ENCODE measurements at places on chromosomes 2 and 18. TPM values are rescaled to one million over a fixed set of nuclear protein-coding genes. Genes with fewer than 3 reads are reported as not detected.

KCNE4 gene
- total RNA-seq = under 0.01 TPM

ALPI gene
- not detected for total RNA-seq

RPL37A gene
- total RNA-seq = 1,276 TPM

MEIS1 gene
- 4.9 TPM for total RNA-seq

WNT10A gene
- 1.5 TPM for total RNA-seq

CKAP2L gene
- total RNA-seq = 0.21 TPM

SCYGR4 gene
- total RNA-seq = not detected

PKDCC gene
- total RNA-seq = not detected

MDH1B gene
- total RNA-seq = not detected

FAM117B gene
- total RNA-seq = 31.1 TPM

SKA1 gene
- 0.73 TPM for total RNA-seq

DIPK1C gene
- not detected for total RNA-seq

LAMA1 gene
- total RNA-seq = not detected

SCG2 gene
- 0.42 TPM for total RNA-seq
